Activated T-helper 1 cell treated with Interleukin-2 at 50 U/mL for 16 hours (primary cell): ENCODE measurements at places on chromosomes 2 and 18.

- no peak for DNase-seq
These were observed 61.0 kb downstream of the TRAPPC12 start for GRCh38 chr2:3440477-3440876.

DNA sequence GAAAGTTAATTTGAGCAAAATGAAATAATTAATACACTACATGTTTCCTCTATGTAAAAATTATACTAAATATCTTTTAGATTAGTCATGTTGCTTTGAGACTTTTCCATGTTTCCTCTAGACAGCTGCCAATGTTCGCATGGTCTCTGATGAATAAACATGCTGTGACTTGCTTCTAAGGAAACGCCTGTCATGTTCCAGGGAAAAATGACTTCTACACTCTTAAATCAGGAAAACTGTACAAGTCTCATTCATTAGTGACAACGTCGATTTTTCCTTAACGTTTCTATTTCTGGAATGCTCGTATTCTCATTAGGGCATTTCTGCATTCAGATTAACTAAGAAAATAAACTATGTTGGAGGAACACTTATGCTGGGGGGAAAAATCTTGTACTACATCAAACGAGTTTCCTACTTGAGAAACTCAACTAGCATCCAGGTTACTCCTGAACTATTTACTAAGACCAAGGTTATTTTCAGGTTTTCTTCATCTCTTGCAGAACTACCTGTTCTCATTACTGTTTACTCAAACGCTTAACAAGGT lies 1.6 kb downstream of the COBLL1 start:
- DNase-seq: no peak

DNA sequence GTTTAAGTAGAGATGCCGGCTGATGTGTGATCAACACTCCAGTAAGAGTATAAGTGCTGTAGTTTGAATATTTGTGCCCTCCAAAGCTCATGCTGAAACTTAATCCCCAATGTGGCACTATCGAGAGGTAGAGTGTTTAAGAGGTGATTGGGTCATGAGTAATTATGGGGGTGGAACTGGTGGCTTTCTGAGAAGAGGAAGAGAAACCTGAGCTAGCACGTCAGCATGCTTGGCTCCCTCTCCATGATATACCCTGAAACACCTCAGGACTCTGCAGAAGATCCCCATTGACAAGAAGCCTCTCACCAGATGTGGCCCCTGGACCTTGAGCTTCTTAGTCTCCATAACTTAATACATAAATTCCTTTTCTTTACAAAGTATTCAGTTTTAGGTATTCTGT lies 584.8 kb downstream of the TSN start:
- DNase-seq: no peak

DNA sequence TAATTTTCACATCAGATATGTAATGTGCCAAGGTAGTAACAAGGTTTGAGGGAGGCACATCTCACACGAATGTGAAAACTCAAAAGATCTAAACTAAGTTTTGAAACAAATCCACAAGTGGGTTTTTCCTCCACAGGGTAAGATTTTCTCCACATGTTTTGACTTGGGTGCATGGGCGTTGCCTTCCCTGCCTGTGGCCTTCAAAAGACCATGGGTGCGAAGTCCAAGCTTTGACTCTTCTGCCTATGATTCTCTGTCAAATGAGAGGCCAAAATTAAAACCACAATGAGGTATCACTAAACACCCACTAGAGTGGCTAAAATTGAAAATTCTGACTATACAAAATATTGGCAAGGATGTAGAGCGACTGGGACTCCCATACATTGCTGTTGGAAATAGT lies 30.7 kb downstream of the NIFK start:
- DNase-seq: no peak

GRCh38 chr2:240586919-240587800 lies 626 bp downstream of the CAPN10 start:
- peak; percentile 39 for DNase-seq

GRCh38 chr2:238127165-238128060 lies 11.1 kb upstream of the KLHL30 start:
- no peak for DNase-seq

DNA sequence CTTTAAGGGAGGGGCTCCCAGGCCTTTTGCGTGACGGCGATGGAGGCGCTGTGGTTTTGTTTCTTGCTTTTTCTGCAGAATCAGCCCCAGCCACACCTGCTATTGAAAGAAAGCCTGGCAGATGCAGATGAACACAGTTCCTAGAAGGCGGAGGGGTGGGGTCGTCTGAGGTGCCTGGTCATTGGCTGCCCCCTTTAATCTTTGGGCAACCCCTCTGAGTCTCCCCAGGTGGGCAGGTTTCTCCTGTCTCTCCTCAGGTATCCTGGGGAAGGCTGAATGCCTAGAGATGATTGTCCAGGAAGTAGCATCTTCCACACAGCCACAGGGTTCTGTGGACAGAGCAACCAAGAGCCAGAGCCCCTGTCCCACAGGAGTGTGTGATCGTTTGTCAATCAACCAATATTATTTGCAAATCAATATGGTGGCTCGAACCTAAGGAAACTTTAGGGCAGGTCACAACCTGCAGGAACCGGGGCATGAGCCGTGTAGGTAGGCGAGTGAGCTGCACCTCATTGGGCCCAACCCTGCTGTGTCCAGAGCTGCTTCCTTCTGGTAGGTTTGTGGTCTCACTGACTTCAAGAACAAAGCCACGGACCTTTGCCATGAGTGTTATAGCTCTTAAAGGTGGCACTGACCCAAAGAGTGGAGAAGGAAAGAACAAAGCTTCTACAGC lies 104.3 kb downstream of the NDUFA10 start:
- no peak for DNase-seq

GRCh38 chr2:112712903-112713584 lies 7.8 kb upstream of the NT5DC4 start:
- DNase-seq: no peak

DNA sequence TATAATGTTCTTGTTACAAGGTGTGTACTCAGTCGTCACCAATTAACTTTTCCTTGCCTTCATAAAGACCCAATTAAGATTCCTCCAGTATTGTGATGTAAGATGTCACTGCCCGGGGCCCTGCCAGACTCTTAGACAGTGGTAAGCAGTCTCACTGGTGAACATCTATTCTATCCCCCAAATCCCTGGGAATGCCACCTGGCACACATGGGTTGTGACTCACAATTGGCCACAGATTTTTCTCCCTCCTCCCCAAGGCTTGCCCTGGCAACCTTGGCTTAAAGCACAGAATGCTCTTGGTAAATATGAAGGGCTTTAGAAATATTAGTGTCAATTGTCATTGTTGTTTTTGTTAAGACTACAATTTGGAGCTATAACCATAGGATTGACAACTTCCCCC lies 287.9 kb downstream of the ETAA1 start:
- DNase-seq: no peak

DNA sequence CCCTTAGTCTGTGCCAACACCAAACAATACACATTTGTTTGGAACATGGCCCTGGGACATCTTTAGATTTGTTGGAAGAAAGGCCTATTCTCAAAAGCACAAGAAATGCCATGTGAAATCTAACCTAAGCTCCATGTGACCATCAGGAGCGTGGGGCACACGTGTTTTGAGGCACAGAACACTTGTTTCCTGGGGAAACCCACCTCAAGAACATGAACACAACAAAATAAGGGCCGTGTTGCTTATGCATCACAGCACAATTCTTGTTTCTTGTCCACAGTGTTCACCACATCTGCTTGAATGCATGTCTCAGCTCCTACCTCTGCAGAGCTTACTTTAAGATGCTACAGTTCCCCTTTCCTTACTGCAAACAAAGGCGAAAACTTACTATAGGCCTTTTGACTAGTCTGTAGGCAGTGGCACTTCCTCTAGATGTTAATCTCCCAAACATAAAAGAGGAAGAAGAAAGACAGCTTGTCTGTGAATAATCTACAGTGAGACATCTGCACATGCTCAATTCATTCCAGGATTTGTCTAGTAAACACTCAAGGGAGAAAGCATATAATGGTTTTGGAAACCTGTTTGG lies 165.0 kb downstream of the ANKRD44 start:
- no peak for DNase-seq

DNA sequence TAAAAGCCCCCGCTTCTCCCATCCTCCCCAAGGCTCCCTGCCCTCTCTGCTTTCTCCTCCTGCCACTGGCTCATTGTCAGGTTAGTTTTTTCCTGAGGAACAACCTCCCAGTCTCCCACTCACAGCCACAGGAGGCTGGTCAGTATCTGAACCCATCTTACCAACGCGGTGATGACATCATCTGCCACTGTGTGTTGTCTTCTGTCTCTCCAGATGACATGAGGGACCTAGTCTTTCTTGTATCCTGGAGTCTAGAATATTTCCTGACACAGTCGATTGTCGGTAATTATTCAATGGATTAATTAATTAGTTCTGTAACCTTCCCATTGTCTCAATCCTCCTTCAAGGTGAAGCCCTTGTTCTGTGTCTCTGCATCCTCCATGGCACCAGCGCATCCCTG lies 290.2 kb downstream of the GALR1 start:
- DNase-seq: no peak

DNA sequence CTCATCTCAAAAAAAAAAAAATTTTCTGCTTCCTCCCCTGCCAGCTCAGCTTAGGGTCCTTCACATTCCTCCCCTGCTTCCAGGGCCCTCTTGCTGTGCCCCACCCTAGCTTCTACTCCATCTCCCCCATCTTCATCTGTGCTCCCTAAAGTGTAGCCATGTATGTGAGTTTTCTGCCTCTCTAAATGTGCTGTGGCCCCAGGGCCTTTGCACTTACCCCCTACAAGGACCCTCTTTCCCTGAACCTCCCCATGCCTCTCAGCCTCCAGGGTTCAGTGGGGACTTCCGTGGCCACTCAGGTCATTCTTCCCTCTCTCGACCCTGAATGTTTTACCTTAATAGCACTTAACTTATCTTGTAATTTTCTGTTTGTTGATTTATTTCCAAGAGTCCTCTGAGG lies 6.2 kb upstream of the ARHGEF4 start:
- no peak for DNase-seq

GRCh38 chr18:12811191-12811950 lies 72.7 kb downstream of the PTPN2 start:
- DNase-seq: no peak

DNA sequence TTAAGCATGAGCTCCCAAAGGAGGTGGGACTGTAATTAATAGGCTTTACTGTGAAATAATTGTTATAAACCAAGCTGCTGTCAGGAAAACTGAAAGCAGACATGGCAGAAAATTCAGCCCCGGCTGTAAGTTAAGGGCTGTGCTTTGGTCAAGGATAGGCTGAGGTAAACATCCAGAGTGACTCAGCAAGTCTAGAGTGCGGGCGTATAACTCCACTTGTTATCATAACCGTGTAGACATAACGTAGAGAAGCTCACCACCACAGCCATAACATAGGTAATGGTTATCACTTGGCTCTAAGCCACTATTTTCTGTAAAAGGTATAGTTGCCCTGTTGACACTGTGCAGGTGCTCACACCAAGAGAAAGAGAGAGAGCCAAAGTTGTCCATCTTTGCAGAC lies 316.8 kb downstream of the DCDC2C start:
- DNase-seq: no peak

GRCh38 chr18:69175681-69176080 lies 225.0 kb upstream of the DOK6 start:
- no peak for DNase-seq

- DNase-seq: no peak
These were observed 40.1 kb downstream of the AMER3 start for GRCh38 chr2:130795431-130795830.

DNA sequence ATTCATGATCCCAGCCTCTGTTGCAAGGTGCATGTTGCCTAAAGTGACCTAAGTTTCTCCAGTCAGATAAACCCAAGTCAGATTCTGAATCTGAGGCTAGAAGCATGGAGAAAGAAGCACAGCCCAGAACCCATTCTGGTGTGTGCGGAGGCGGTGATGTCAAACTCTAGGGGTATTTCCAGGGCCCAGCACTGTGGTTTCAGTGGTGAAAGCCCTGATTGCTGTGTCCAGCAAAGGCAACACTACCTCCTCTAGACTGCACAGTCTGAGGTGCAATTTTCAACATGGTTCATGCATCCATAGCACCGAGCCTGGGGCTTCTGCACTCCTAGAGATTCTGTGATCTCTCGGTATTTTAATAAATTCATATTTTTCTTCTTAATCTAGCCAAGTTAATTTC lies 264.8 kb upstream of the KLHL29 start:
- no peak for DNase-seq

- no peak for DNase-seq
These were observed 28.4 kb downstream of the MCEE start for GRCh38 chr2:71101656-71102055.

DNA sequence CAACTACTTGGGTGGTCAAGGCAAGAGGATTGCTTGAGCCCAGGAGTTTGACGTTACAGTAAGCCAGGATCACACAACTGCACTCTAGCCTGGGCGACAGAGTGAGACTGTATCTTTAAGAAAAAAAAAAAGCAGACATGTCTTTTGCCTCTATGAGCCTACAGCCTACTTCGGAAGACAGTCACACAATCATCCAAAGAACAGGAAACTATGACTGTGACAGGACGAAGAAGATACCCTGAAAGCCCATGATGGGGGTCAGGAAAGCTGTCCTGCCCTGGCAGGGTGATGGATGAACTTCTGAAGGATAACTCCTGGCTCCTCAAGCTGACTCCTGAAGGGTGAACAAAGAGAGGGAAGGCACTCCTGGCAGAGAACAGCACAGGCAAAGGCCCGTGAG lies 251.7 kb upstream of the SIX2 start:
- no peak for DNase-seq

DNA sequence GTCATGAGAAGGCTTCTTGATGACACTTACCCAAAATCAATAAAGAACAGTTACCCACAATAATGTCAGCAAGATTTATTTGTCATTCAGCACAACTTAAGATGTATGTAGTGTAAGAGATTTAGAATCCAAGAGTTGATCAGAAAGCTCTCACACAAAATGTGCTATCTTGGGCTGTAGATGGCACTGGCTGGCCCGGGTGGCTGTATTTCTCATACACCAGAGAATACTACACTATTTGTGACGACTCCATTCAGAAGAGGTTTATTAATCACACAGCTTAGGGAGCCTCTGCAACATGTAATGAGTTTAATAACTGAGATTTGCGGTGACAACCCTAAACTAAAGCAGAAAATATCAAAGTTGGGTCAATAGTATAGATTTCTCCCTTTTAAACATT lies 530.4 kb upstream of the KLHL29 start:
- DNase-seq: no peak

DNA sequence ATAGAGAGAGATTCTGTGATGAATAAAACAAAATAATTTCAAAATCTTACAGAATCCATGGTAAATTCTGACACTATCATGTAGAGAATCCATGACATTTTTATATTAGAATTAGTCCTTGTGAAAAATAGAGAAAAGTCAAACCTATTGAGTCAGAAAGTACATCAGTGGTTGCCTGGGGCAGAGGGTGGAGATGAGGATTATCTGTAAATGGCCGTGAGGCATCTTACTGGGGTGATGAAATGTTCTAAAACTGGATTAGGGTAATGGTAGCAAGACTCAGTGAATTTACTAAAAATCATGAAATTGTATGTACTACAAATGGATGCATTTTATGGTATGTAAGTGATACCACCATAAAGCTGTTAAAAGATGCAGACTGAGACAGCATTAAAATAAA lies 323.1 kb downstream of the SLC8A1 start:
- DNase-seq: no peak

- no peak for DNase-seq
These were observed 815.3 kb upstream of the HS6ST1 start for GRCh38 chr2:129133692-129134641.
